AG09309 (cell line): ENCODE measurements at places on chromosomes 5 and 9.

- no peak for DNase-seq
These were observed 9.8 kb downstream of the ACTL7B start for GRCh38 chr9:108845947-108846346.

DNA sequence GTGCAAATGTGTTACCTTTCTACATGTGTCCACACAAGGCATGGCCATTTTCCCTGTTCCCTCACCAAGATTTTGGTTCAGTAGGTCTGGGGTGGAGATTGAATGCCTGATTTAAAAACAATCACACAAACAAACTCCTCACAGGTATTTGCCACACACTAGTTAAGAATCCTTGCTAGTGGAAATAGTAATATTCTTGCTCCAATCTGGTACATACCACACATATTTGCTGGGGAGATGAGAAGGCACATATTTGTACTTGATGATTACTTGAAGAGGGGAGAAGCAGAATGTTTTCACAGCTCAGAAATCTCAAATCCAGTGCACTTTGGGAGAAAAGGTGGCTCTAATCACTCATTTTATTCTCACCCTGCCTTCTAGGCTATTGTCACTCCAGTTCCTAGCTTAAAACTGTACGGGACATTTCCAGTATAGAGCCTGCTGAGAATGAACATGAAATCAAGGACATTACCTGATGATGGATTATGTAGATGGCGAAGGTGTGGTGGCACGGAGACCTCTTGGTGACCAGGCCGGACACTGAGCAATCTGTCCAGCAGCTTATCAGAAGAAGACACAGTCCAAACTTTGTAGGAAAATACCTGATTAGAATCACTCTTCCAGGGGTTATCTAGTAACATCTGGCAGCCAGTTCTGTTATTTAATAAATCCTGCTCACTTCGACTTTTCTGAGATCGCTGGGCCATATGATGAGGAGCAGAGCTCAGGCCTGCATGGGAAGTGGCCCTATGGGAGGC is 116.1 kb upstream of the IL6ST start:
- no peak for DNase-seq

GRCh38 chr5:99773290-99773689 is 761.9 kb upstream of the FAM174A start:
- no peak for DNase-seq

DNA sequence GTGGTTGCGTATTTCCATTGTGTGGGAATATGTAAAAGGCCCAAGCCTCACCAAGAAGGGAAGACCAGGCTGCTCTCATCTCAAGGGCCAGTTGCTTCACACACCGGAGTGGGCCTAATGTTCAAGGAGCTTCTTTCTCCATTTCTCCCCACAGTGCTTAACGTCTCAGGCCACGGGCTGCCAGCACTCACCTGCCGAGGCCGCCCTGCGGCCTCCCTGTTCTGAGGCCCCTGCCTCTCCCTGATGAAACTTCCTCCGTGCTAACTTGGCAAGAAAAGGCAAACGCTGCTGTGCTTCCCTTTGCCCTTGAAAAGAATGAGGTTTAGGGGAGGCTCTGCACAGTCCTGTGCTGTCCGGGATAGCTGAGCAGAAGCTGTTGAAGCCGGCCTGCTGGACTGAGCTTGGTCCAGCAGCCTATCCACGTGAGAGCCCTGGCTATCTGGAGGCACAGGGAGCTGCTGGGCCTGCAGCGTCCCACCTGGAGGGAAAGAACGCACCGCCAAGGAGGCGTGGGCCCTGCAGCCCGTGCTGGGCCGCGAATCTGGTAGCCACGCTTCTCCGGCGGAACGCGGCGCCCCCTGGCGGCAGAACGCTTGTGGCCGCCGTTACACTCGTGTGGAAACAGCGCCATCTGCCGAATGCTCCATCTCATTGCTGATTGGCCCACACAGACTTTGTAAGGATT is 73.5 kb upstream of the PRSS3 start:
- peak; percentile 25 for DNase-seq

- no peak for DNase-seq
These were observed 5.7 kb upstream of the LCN9 start for GRCh38 chr9:135657416-135657815.

- DNase-seq: no peak
These were observed 36.4 kb downstream of the LARP1 start for GRCh38 chr5:154791535-154791934.

DNA sequence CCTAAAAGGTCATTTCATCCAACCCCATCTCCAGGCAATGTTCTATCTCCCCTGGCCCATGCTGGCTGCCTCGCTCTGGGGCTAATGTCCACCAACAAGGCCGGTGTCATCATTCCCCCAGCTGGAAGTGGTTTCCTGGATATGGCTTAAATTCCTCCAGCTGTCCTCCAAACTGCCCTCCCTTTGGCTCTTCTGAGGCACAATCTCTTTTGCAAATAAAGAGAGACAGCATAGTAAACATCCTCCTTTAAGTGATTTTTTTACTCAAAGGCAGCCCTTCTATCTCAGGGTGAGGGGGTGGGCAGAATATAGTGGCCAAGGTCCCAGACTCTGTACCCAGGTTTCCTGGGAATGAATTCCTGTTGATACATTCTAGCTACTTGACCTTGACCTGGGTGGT is 117.4 kb upstream of the PANK3 start:
- DNase-seq: no peak

DNA sequence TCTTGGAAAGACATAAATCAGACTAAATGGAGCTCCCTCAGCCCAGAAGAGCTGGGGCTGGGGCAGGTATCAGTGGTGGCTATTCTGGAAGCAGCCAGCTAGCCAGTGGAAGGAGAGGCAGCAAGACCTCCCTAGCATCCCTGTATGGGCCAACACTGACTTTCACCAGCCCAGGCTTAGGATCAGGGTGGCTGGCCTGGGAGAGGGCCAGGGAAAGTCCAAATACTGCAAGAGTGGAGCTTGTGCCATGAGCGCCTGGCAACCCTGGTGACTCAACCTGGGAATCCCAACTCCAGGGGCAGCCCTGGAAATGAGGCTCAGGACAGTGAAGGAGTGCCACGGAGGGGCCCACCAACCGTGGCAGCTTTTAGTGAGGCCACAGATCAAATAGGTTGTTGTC is 7.6 kb upstream of the IRF1 start:
- DNase-seq: no peak

DNA sequence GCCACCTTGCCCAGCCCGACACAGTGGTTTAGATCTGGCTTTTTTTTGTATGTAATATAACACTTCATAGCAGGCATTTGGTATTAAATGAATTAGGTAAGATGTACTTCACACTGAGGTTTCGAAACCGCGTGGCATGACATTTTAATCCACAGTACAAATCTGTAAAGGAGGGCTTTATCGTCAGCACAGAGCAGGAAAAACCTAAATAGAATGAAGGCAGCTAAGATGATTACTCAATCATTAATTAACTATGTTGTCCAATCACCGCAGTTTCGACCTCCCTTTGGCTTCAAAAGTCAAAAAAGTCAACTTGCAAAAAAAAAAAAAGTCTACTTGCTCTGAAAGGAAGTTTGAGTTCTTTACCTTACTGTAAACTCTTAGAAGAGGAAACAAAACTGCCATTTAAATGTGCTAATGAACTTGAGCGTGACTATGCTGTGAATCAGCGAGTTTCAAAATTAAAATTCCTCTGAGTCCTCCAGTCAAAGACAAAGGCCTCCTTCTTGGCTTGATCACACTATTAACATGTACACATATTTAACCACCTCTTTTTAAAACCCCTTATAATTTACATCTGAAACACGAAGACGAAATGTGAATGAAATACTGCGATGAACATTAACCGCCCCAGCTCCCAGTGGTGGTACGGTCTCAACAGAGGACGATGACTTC is 698 bp upstream of the SEC24A start:
- peak; percentile 37 for DNase-seq

- DNase-seq: no peak
These were observed 6.2 kb upstream of the NEUROG1 start for GRCh38 chr5:135541807-135542502.

DNA sequence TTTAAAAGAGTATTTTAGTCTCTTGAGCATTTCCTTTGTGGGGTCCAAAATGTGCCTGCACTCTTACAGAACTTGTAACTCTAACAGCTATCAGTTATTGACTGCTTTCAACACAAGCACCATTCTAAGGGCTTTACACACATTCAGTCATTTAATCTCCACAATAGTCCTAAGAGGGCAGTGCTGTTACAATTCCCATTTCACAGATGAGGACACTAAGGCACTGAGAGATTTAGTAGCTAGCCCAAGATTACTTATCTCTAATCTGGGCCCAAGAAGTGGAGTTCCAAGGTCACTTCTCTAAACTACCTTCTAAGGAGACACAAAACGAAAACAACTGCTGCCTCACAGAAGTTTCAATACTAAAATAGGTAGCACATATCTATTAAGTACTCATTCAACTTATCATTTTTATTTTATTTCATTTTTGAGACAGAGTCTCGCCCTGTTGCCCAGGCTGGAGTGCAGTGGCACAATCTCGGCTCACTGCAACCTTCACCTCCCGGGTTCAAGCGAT is 275.2 kb downstream of the CWC27 start:
- no peak for DNase-seq

- DNase-seq: no peak
These were observed 23.4 kb downstream of the TENT4A start for GRCh38 chr5:6736524-6737042.

- DNase-seq: no peak
These were observed 218.0 kb upstream of the PCSK5 start for GRCh38 chr9:75672478-75672877.

GRCh38 chr9:123863164-123863855 is 66.6 kb downstream of the DENND1A start:
- peak; percentile 8 for DNase-seq

DNA sequence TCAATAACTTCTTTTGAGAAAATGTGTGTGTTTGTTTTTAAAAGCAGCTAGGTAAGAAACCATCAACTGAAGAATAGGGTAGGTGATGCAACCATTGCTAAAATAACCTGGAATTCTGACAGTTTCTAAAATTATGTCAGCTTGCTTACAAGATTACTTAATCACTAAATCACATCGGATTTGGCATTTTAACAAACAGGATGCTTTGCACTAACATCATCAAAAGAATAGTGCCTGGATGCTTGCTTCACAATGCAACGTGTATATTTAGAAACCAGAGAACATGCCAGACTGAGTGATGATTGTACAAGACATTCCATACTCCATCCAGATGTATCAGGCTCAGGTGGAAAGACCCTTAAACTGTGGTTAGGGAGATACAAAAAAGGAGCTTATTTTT is 43.9 kb downstream of the PAM start:
- DNase-seq: no peak

DNA sequence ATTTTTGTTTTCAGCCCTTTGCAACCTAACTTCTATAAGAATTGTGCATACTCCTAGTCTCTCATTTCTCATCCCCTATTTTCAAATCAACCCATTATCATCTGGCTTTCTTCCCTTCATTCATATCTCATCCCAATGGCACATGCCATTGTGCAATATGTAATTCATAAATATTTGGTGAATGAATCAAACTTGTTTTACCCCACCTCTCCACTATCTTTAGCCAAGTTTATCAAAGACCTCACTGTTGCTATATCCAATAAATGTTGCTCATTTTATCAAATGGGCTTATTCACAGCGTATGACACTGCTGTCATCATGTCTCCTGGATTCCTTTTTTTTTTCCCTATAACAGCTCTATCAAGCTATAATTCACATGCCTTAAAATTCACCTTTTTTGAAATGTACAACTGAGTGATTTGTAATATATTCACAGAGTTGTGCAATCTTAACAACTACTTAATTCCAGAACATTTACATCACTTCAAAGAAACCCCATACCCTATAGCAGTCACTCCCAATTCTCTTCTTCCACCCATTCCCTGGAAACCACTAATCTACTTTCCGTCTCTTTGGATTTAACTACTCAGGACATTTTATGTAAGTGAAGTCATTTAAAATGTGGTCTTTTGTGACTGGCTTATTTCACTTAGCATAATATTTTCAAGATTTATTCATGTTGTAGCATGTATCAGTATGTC is 214.4 kb upstream of the PAPPA start:
- no peak for DNase-seq

DNA sequence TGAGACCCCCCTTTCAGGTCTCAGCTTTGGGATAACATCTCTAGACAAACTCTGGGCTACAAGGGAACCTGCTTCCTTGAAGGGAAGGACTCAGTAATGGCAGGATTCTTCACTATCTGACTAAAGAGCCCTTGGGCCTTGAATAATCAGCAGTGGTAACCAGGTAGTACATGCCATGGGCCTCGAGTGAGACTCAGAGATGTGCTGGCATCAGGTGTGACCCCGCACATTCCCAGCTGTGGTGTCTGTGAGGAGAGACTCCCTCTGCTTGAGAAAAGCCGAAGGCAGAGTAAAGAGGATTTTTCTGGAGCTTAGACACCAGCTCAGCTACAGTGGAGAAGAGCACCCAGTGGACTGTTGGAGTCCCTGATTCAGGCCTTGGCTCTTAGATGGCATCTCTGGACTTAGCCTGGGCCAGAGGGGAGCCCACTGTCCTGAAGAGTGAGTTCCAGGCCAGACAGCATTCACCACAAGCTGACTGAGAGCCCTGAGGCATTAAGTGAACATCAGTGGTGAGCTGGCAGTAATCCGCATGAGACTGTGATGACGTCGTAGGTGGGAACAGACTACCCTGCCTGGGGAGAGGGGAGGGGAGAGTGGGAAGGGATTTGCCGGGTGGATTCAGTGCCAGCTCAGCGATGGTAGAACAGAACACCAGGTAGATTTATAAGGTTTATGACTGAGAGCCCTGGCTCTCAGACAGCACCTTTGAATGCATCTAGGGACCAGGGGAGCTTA is 5.3 kb upstream of the ZNF782 start:
- DNase-seq: no peak

DNA sequence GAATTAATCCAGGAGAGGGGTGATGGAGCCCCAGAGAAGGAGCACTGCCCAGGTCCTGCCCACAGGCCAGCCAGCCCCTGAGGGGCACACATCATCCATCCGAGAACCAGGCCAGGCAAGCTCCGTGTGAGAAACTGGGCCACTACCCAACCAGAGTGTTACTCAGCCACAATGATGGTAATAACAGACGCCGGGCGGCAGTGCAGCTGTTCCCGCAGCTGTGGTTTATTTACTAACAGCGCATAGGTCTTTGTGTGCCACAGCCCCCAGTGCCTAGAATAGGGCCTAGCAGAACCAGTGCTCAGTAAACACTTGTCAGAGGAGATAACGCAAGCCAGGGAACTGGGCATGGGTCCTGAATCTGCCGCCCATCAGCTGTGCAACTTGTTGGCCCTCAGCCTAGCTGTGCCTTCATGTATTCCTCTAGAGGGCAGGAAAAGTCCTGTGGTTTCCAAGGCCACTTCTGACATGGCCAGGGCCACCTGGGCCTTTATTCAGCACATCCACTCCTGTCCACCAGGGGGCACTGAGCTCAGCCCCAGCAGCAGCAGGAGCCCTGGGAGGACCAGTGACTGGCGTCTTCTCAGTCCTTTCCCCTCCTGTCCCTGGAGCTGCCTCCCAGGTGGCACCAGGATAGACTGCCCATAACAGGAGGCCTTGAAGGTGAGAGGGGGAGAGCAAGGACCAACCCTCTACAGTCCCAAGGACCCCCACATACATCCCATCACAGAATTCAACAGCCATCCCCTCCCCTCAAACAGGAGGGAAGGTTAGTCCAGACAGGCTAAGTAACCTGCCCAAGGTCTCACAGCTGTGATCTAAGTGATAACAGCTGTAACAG is 2.1 kb downstream of the MXD3 start:
- no peak for DNase-seq
